ENCODE measurements at places on chromosomes 2 and 18.

DNA sequence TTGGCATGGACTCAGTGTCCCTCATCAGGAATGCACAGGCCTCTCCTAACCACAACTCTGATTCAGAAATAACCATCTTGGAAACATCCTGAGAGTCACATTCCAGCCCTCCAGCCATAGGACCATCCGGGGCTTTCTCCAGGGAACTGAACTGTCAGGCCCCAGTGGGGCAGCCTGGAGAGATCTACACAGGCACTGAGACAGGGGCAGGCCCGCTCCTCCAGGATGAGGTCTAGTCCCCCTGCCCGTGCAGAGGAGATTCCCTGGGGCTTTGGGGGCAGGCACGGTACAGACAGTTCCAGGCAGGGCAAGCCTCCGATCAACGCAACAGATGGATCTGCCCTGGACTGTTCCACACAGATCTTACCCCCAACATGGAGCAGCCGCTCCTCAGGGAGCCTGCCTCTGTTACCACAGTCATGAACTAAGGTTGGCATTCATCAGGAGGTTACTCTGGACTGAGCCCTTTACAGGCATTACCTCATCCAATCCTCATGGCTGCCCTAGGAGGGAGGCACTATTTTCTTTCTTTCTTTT lies 12.0 kb downstream of the KCNK3 start:
- no peak for DNase-seq

DNA sequence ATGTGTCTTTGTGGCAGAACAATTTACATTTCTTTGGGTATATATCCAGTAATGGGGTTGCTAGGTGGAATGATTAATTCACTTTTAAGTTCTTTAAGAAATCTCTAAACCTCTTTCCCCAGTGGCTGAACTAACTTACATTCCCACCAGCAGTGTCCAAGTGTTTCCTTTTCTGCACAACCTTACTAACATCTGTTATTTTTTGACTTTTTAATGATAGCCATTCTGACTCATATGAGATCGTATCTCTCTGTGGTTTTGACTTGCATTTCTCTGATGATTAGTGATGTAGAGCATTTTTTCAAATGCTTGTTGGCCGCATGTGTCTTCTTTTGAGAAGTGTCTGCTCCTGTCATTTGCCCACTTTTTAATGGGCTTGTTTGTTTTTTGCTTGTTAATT lies 43.1 kb upstream of the PTH2R start:
- no peak for DNase-seq

DNA sequence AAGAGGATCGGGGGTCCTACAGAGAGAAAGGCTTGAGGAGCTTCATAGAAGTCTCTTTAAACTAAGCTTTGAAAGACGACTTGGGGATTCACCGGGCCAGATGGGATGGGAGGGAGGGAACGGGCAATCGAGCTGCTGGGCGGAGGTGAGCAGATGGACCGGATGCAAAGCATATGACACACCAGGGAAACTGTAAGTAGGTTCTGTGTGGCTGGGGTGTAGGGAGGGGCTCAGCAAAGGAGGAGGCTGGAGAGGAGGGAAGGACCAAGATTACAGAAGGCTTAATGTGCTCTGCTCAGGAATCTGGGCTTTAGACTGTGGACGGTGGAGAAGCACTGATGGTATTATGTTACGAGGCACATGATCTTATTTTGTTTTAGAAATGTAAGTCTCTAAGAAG lies 131.5 kb downstream of the MAIP1 start:
- DNase-seq: no peak

DNA sequence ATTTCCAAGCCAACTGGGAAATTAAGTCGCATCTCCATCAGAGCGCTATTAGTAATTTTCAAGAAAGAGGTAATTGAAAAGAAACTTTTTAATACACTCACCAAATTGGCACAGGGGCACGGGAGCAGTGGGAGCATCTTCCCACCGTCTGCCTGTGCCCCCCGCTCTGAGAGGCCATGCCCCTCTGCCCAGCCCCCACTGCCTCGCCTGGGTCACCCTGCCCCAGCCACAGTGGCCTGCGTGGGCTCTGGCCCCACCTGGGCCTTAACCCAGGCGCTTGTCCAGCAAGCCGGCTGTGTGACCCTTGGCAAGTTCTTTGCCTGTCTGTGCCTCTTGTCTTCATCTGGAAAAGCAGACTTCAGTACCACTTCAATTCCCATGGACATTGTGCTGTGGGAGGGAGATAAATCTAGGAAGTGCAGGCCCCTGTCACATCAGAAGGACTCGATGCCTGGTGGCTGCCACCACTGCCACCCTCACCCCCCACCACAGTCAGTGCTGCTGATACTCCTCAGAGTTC lies 31.9 kb downstream of the GLI2 start:
- no peak for DNase-seq

GRCh38 chr18:59959073-59959472 lies 59.3 kb downstream of the PMAIP1 start:
- DNase-seq: no peak

DNA sequence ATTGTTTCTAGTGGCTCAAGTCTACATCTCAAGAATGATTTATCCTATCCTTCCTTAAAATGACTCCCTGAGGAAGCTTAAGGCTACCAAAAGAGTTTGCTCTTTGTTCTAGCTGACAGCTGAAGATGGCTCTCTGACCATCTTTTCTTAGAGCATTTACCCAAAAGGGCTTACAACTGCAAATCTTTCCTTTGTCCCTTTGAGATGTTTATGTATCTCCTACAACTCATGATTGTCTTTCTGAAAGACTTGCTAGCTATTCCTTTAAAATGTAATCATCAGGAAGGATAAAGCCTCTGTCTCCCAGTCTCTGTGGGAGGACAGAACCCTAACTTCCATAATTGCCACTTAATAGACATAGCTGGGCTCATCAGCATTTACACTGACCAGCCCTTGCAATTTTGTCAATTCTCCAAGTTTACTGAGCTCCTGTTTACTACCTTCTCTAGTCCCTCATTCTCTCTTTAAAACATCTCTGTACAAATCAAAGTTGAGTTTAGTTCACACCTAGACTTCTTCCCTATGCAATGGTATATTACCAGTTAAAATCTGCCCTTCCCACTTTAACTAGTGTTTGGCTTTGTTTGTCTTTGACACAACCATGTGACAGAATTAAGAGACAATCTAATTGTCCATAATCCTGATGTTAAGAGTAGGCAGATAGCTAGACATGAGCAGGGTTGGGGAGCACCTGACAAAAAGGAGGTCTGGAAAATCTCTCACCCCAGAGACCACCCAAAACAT lies 188.2 kb downstream of the PTH2R start:
- DNase-seq: no peak

DNA sequence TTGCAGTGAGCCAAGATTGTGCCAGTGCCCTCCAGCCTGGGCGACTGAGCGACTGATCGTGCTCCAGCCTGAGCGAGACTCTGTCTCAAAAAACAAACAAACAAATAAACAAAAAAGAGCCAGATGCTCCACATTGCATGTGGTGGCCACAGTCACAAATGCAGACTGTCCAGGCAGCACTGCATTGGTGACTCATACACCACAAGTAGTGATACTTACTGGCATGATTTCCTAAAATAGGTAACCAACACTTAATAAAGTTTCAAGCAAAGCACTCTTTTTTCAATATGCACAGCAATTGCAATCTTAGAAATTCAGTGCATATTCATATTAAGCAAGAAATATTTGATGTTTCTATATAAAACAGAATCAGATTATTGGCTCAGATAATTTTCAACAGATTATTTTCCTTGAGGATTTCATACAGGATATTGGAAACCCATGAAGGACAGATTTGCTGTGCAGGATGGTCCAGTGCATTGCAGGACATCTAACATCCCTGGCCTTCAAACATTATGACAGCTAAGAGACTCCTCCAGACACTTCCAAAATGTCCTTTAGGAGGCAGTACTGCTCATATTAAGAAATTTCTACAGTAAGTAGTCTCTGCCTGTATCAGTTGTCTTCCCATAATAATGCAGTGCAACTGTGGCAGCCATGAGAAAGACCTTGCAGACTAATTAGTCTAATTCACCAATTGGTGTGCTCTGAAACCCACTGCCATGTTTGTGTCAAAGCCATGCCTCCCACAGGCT lies 10.5 kb upstream of the SLC1A4 start:
- DNase-seq: no peak

DNA sequence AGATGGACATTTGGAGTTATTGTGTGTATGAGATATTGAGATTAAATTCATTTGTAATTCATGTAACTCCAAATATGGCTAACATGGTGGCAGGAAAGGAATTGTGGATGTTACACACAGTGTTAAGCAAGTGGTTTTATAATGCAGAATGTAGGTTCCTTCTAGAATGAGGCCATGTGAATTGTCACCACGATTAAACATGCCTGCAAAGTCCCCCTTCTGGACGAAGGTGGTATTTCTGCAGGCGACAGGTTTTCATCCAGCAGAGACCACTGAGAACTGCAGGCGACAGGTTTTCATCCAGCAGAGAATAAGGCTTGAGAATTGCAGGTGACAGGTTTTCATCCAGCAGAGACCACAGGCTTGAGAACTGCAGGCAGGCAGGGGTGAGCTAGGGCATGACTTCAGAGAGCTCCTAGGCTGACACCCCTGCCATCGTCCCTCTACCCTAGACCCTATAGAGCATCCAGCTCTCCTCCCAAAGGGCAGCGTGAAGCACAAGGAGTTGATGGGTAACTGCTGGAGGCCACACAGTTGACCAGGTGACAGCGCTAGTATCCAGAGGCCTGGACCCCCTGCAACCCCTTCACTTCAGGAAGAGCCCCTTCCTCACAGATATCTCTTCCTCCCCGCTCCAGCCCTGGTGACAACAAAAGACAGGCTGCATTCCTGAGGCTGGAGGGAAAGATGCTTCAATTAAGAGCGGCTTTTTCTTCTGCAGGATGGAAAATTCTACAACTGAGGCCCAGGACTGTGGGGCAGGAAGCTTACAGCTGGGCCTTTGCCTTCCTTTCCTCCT lies 175.8 kb downstream of the LOXHD1 start:
- no peak for DNase-seq

GRCh38 chr2:104163611-104164130 lies 690.2 kb upstream of the POU3F3 start:
- DNase-seq: no peak

- DNase-seq: no peak
These were observed 3.8 kb upstream of the CYRIA start for GRCh38 chr2:16669388-16669787.

GRCh38 chr2:157244691-157245090 lies 12.8 kb upstream of the GALNT5 start:
- no peak for DNase-seq

GRCh38 chr2:175251425-175252041 lies 70.0 kb upstream of the ATP5MC3 start:
- no peak for DNase-seq

DNA sequence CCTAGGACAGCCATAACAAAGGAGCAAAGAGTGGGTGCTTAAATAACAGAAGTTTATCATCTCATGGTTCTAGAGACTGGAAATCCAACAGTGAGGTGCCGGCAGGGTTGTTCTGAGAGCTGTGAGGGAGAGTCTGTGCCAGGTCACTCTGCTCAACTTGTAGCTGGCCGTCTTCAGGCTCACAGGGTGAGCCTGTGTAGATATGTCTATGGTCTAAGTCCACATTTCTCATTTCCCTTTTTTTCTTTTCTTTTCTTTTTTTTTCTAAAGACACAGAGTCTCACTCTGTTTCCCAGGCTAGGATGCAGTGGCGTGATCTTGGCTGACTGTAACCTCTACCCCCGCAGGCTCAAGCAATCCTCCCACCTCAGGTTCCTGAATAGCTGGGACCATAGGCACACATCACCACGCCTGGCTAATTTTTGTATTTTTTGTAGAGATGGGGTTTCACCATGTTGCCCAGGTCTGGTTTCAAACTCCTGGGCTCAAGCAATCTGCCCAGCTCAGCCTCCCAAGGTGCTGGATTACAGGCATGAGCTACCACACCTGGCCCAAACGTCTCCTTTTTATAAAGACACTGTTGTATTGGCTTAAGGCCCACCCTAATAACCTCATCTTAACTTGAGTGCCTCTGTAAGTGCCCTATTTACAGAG lies 142.2 kb downstream of the SP3 start:
- DNase-seq: no peak
